ENCODE measurements at places on chromosomes 11 and 22.

- no peak for DNase-seq
Measured at GRCh38 chr11:40292721-40293508, 1166.5 kb downstream of the LRRC4C start.

DNA sequence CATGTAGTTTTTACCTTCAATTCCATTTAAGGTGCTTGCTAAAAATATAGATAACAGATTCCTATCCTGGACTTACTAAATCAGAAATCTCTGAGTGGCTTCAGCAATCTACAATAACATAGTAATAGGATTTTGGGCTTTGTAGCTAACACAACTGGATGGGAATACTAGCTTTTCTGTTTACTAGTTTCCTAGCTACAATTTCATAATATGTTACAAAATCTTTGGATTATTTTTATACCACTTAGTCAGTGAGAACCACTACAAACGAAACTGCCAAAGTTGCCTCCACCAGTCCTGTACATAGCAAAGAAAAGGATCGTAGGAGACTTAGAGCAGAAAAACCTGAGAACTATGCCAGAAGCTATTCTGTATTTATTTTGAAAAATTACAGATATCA is 87.7 kb upstream of the ANO3 start:
- DNase-seq: no peak

DNA sequence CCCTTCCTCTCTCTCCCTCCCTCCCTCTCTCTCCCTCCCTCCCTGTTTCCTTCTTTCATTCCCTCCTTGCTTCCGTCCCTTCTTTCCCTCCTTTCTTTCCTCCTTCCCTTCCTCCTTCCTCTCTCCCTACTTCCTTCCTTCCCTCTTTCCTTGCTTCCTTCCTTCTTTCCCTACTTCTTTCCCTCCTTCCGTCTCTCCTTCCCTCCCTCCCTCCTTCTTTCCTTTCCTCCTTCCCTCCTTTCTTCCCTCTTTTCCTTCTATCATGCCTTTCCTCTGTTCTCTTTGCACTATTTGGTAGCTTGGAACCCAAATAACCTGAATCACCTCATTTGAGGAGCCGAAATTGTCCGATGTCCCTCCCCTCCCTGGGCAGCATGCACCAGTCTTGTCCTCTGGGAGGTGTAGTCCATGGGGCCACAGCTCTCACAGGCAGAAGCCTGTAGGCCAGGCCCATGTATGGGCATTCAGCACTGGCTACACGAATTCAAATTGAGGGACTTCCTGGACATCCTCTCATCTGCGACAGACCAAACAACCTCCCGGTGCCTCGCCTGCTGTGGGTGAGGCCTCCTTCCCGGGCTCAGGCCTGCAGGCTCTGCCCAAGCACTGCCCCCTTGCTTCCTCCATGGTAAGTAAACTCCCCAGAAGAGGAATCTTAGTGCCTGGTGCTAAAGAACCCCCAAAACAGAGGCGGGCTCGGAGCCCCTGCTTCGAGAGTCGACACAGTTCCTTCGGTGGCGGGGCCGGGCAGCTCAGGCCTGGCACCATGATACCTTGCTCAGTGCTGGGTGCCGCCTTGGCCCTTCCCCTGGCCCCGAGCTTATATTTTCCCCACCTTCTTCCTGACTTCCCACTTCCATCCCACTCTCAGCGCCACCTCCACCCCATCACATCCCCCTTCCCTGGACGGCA is 454.1 kb upstream of the CADM1 start:
- DNase-seq: no peak

- DNase-seq: no peak
Measured at GRCh38 chr11:2489083-2489482, 44.3 kb downstream of the KCNQ1 start.

Measured in CD4-positive, alpha-beta T cell (primary cell).